Stimulated activated CD4-positive, alpha-beta T cell treated with anti-CD3 and anti-CD28 coated beads, Interleukin-12 subunit alpha, Interleukin-12 subunit beta, amount 100 ng/mL, for 24 hours (primary cell): ENCODE measurements at places on chromosomes 12 and 14.

- no peak for DNase-seq
Observed at GRCh38 chr12:126663304-126664094, 1598.3 kb downstream of the AACS start.

- DNase-seq = no peak
Observed at GRCh38 chr14:101026341-101026740, 122.8 kb upstream of the RTL1 start.

GRCh38 chr12:39763890-39764169, 144.2 kb upstream of the ABCD2 start:
- DNase-seq = no peak

- DNase-seq = no peak
Observed at GRCh38 chr14:96267336-96267735, 11.3 kb downstream of the BDKRB1 start.

DNA sequence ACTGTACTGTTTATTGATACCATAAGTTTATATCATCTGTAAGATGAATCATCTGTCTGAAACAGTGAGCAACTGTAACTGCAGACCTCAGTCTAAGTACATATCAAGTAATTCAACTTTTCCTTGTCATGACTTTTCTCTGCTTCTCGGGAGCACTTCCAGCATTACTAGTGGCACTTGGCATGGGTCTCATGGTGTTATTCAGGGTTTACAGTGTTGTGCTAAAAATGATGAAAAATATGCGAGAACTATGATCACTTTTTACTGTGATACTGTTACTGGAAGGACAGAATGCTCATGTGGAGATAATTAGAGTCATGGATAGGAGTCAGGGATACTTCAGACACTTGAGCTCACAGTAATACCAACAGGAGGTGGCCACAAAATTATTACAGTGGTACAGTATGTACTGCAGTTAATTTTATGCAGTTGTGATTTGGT, 8.3 kb downstream of the KTN1 start:
- DNase-seq = no peak

- no peak for DNase-seq
Observed at GRCh38 chr12:6957741-6958608, 6.8 kb downstream of the PTPN6 start.

- DNase-seq = no peak
Observed at GRCh38 chr12:117261247-117261646, 71.0 kb upstream of the FBXO21 start.

- DNase-seq = no peak
Observed at GRCh38 chr12:82057770-82058169, 298.6 kb upstream of the PPFIA2 start.

DNA sequence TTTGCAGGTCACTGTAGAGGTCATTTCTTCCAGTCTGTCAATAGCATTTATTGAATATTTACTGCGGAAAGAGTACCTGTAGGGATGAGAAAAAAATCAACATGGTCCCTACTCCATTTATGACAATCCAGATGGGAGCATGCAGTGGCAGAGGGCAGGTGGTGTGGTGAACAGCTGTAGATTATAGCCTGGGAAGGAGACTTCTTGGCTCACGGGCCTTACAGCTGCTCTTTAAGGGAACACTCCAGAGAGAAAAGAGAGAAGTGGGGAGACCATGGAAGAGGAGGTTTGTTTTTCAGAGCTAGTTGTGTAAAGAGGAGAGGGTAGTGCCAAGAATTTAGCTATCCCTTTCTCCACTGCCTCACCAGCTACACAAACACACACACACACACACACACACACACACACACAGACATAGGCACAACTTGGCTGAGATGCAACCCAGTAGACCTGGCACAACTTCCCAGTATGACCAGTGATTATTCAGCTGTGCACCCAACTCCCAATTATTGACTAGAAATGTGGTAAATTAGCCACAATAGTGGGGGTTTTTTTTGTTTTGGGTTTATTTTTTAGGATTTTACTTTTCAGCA, 41.0 kb downstream of the GPHB5 start:
- no peak for DNase-seq

DNA sequence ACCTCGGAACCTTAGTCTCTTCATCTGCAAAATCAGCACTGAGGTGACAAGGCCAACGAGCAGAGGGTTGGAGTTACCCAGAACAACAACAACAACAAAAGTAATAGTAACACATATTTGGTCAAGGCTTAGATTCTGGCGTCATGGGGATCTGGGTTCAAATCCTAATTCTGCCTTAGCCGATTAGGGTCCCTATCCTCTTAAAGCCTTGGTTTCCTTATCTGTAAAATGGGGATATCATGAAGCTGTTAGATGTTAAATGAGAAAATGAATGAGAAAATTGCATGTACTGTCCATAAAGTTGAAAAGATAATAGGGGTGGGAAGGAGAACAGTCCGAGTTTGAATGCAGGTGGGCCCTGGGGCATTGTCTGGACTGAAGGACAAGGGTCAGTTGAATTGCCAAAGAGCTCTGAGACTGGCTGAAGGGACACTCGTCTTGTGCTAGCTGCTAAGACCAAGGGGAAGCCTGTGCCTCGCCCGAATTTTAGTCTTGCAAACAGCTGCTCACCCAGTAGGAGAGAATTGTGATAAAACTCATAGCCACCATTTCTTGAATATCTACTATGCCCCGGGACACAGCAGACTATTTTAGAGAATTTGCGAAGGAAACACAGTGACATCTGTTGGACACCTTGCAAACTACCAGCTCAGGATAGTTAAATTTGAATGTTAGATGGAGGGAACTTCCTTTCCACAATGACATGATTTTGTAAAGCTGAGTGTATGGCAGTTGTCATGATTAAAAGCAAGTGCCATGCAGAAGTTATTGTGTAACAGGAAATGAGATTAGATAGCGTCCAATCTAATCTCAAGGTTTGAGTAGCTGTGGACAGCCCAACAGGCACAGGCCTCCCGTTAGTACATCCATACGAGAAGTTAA, 6.8 kb upstream of the HNF1A start:
- DNase-seq = no peak

- DNase-seq = no peak
Observed at GRCh38 chr14:68507544-68508081, 285.3 kb downstream of the ZFP36L1 start.

DNA sequence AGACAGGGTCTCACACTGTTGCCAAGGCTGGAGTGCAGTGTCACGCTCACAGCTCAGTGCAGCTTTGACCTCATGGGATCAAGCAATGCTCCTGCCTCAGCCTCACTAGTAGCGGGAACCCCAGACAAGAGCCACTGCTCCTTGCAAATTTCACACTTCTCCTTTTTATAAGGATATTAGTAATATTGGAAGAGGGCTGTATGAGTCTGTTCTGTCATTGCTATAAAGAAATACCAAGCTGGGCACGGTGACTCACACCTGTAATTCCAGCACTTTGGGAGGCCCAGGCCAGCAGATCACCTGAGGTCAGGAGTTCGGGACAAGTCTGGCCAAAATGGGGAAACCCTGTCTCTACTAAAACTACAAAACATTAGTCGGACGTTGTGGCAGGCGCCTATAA, 12.9 kb upstream of the ORAI1 start:
- no peak for DNase-seq

- DNase-seq = no peak
Observed at GRCh38 chr14:63273717-63274655, 44.7 kb downstream of the GPHB5 start.

- DNase-seq = no peak
Observed at GRCh38 chr12:57576613-57577160, 14.3 kb upstream of the PIP4K2C start.

GRCh38 chr12:85461127-85461526, 181.1 kb downstream of the ALX1 start:
- DNase-seq = no peak

DNA sequence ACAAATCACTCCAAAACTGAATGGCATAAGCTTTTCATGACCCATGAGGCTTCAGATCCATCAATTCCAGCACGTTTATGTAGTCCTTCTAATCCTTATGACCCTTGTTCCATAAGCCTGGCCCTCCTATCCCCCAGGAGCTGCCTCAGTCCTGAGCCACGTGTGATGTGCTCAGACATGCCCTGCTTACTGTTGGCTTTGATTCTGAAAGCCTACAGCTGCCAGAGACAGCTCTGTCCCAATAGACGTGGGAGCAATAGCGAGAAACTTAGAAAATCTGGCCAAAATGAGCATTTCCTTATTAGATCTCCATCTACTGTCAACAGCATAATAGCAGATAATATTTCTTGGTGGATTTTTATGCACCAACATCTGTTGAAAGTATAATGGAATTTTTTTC, 33.2 kb downstream of the DUSP6 start:
- DNase-seq = no peak

DNA sequence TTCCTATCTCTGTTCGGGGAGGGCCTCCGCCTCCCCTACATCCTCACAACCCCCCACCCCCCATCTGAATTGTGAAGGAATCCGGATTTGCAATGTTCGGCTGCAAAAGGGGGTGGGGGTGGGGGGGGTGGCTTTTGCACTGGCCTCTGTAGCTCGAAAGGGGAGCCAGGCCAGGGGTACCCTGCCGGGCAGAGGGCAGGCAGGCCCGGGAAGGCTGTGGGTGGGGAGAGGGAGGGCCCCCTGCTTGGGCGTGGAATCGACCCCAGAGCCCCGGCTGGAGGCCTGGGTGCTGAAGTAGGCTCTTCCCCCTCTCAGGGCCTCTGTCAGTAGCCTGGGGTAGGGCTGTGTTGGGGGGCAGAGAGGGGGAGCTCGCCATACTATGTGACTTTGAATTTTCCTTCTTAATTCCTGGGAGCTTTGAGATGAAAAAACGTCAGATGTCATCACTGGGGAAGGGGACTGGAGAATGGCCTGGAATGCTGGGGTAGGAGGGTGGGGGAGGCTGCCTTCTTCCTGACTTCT, 1.1 kb downstream of the LRP1 start:
- no peak for DNase-seq

DNA sequence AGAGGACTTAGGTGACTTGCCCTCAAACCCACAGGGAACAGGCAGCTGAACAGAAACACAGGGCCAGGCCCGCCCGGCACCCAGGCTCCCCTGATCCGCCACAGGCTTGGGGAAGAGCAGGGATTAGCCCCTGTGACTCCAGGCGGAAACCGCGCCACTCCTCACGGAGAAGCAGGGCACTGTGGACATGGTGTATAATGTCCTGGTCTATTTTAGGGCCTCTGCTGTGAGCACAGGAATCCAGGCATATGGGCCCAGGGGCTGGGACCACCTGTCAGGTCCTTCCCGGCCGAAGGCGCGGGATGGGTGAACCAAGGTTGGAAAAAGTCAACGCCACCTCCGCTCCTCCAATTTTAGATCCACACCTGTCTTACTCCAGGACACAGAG, 34.6 kb upstream of the MEG3 start:
- no peak for DNase-seq

GRCh38 chr12:50764286-50765094, 589 bp downstream of the ATF1 start:
- DNase-seq = peak; percentile 60
